ENCODE measurements at places on chromosomes 1 and 21.

GRCh38 chr1:226406401-226406881, 1.5 kb downstream of the PARP1 start:
- DNase-seq = no peak

DNA sequence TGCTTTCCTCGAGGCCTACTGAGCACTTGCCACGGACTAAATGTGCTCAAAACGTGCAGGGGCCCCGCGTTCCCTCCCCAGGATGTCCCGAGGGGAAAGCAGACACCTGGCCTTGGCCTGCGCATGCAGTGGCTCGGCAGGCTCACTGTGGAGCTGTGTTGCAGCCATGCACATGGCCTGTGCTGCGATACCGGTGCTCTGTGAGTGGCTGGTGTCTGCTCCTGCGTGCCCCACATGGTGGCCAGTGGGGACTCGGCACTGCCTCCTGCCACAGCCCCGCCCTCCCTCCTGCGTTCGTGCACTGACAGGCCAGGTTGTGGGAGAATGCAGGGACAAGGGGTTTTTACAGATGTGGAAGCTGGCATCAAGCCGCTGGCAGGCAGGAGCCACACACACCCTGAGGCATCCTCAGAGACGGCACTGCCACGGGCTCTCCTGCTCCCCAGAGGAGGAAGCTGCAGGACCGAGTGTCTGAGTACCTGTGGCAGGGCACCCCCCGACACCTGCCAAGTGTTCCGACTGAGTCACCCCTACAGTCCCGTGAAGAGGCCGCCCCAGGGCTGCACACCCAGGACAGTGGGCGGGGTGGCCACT, 16.9 kb upstream of the PTTG1IP start:
- DNase-seq = no peak

GRCh38 chr1:169886931-169887330, 6.8 kb downstream of the SCYL3 start:
- no peak for DNase-seq

- no peak for DNase-seq
Measured at GRCh38 chr1:192516776-192517297, 58.7 kb upstream of the RGS1 start.
